Sciatic nerve (tissue), 2 donors: ENCODE measurements at places on chromosomes 6 and 20.

DNA sequence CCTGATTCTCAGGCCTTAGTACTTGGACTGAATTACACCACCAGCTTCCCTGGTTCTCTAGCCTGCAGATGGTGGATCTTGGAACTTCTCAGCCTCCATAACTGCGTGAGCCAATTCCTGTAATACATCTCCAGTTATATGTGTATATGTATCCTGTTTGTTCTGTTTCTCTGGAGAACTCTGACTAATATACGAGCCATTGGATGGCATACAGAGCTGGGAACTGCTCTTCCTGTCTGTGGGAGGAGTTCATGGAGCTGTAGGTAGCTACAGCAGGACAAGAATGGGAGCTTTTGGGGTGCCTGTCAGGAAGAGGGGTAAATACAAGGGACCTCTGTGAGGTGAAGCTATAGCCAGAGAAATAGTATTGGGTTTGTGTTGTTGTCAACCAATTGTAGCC lies 41.2 kb downstream of the TMEM14A start:
- DNase-seq, result no peak

- no peak for DNase-seq
These were observed 15.2 kb downstream of the DDO start for GRCh38 chr6:110400208-110400607.

DNA sequence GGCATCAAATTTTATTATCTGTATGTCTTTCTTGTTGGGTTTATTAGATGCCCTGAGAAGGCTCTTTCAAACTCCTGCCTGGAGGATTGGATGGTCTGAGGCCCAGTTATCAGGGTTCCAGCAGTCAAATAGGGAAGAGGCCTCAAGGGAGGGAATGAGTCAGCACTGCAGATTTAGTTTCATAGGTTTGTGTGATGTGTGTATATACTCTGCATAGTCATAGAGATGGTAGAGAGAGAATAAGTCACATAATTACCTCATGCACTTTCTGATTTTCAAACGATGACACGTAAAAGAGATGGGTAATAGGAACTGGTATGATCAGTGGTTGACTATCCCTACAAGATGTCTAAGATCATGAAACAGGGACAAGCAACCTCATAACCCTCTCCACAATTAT lies 82.1 kb downstream of the ADAT2 start:
- DNase-seq, result no peak

GRCh38 chr6:12037798-12038197 lies 25.7 kb downstream of the HIVEP1 start:
- DNase-seq, result no peak

DNA sequence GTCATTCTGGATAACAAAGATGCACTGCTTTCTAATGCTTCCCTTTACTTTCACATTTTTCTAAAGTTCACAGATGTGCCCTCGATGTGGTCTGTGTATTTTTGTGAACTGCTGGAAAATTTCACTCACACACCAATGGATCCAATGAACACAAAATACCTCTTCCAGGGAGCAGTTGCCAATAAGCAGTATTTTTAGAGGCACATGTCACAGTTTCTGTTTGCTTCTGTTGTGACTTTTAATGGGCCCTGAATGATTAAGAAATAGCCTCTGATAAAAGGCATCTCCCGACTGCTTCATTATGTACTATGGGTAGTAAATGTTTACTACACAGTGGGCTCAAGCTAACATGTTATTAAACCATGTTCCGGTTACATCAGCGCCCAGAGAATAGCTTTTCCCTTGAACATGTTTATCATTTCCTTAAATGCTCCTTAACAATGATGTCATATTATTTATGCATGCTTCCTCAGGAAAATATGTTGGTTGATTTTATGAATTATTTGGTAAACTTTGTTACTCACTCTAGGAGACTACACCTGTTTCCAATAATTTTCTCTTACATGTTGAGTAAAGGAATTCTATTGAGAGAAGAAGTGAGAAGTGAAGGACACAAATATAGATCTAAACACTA lies 188.0 kb downstream of the KCNQ5 start:
- DNase-seq, result no peak

GRCh38 chr20:50668326-50668725 lies 23.0 kb downstream of the RIPOR3 start:
- DNase-seq, result no peak

DNA sequence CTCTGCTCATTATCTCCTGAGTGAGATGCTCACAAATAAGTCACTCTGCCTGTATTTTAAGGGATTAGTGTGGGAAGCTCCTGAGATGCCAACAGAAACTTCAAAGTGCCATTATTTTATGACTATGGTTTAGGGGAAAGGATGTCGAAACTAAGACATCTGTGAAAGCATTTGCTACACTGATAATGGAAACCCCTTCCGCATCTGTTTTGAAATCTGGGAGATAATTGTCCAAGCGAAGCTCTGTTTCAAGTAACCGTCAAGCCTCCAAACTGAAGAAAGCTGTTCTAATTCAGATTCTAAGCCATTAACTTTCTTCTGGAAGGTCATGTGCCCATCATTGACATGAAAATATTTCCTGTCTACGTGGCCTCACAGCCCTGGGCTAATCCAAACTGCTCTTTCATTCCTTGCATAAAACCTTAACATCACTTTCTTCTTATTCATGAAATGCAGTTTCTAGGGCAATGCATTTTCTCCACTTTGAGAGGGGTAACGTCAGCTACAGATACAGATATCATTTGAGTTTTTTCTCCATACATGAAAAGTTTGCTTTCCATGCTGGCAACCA lies 932.0 kb downstream of the C6orf118 start:
- DNase-seq, result no peak

- no peak for DNase-seq
These were observed 2.0 kb downstream of the EDEM2 start for GRCh38 chr20:35145141-35145564.

DNA sequence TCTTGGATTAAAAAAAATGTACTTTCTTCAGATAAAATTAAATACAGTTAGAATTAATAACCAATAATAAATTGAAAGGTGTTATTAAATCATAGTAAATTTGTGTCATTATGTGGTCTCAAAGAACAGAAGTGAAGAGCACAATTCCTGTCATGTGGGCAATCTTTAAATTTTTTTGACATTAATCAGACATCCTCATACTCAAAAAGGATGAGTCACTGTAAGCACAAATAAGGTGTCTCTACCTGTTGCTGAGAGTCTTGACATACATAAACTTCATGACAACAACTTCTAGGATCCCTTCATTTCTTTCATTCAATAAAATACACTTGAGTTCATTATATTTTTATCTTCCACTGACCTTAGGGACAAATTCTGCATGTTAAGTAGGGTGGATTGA lies 76.1 kb downstream of the SLC22A3 start:
- DNase-seq, result no peak

GRCh38 chr6:84739866-84740208 lies 24.6 kb downstream of the TBX18 start:
- DNase-seq, result no peak

GRCh38 chr6:143290206-143290605 lies 160.3 kb downstream of the ADAT2 start:
- DNase-seq, result no peak

GRCh38 chr6:5950361-5950785 lies 56.4 kb downstream of the NRN1 start:
- no peak for DNase-seq

GRCh38 chr20:31801508-31801907 lies 17.6 kb upstream of the MYLK2 start:
- no peak for DNase-seq

DNA sequence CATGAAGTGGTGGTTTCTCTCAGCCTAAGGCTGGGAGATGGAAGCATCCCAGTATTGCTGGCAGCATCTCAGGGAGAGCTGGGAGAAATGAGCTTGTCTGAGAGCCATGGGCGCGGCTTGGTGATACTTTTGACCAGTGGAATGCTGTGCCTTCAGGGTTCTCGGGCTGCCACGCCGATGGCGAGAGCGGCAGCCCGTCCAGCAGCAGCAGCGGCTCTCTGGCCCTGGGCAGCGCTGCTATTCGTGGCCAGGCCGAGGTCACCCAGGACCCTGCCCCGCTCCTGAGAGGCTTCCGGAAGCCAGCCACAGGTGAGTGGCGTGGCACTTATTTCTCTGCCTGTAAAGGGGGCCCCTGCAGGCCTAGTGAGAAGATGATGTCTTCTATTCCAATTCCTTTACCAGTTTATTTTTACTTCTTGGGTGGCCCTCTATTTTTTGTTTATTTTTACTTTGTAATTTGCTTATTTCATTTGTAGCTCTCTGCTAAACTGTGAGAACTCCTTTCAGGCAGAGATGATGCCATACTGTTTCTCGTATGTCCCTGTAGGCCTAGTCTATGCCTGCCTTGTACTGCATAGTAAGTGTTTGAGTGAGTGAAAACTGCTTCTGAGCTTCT lies 71.7 kb downstream of the ASXL1 start:
- no peak for DNase-seq

DNA sequence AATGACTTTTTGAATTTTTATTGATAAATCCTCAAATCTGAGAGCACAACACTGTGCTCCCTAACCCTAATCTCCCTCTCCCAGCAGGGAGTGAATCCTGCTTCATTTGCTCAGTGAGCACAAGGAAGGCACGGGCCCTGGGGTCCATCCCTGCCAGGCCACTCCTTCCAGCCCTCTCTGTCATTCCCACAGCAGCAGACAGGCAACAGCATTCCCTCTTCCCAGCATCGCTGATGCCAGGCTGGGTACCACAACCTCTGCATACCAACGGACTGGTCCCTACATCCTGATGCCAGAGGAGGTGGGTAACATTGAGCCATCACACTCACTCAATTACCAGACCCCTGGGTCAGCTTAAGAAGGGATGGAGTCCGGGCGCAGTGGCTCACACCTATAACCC lies 34.2 kb downstream of the MRPL14 start:
- no peak for DNase-seq

GRCh38 chr6:20403766-20404640 lies 2.3 kb downstream of the E2F3 start:
- no peak for DNase-seq

DNA sequence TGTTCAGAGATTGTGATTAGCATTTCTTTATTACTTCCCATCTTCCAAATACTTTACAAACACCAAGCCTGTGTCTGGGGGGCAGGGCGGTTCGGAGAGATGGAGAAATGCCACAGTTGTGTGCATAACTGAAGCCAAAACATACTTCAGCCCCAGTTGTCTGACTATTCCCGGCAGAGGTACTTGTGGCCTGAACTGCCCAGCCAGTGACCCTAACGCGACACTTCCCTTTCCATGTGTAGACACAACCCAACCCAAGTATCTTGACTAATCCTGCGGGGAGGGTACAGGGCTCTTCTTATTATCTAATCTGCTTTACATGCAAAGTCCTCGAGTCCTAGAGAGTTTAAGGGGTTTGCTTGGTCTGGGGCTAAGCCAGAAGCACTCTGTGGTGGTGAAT lies 46.2 kb downstream of the ISM1 start:
- no peak for DNase-seq
